ENCODE measurements at places on chromosomes 6 and 20. TPM values are rescaled to one million over a fixed set of nuclear protein-coding genes. Genes with fewer than 3 reads are reported as not detected.

The DEFB124 gene
- not detected for total RNA-seq

- H3K36me3 ChIP-seq = no peaks in the 10 kb centered on the region
- DNase-seq = no peak
- H3K4me1 ChIP-seq = no peaks in the 10 kb centered on the region
These were observed 70.5 kb upstream of the TNFRSF21 start for GRCh38 chr6:47380251-47380650.

The ZSCAN16 gene
- total RNA-seq = 13.1 TPM

The NKAIN2 gene
- not detected for total RNA-seq

- no peaks in the 10 kb centered on the region for H3K27me3 ChIP-seq
- no peak overlapping the region for H3K27ac ChIP-seq
- H3K4me1 ChIP-seq = no peaks in the 10 kb centered on the region
- no peak for DNase-seq
- no peak overlapping the region for H3K4me3 ChIP-seq
These were observed 154.4 kb upstream of the PREP start for GRCh38 chr6:105557291-105557690.

- H3K36me3 ChIP-seq = peaks cover 2% of the 10 kb centered on the region
- no peak overlapping the region for H3K4me3 ChIP-seq
- no peaks in the 10 kb centered on the region for H3K4me1 ChIP-seq
- no peak overlapping the region for H3K27ac ChIP-seq
- H3K27me3 ChIP-seq = no peaks in the 10 kb centered on the region
These were observed 154.9 kb upstream of the CARMIL1 start for GRCh38 chr6:25124216-25124715.

The ZFP57 gene
- not detected for total RNA-seq

- no peak for DNase-seq
- no peaks in the 10 kb centered on the region for H3K4me1 ChIP-seq
- no peaks in the 10 kb centered on the region for H3K27me3 ChIP-seq
- H3K27ac ChIP-seq = no peak overlapping the region
These were observed 5.0 kb upstream of the ADGRF1 start for GRCh38 chr6:47047097-47047478.

GRCh38 chr6:98877250-98877649 is 42.9 kb downstream of the POU3F2 start:
- peaks cover 15% of the 10 kb centered on the region for H3K36me3 ChIP-seq
- no peaks in the 10 kb centered on the region for H3K4me1 ChIP-seq
- no peak overlapping the region for H3K4me3 ChIP-seq
- no peaks in the 10 kb centered on the region for H3K27me3 ChIP-seq

The CPNE5 gene
- total RNA-seq = 1.8 TPM

The ADTRP gene
- 66.1 TPM for total RNA-seq

GRCh38 chr20:30168025-30168799 is 1089.3 kb upstream of the DEFB115 start:
- DNase-seq = peak; percentile 13
- no peaks in the 10 kb centered on the region for H3K4me1 ChIP-seq
- H3K4me3 ChIP-seq = no peak overlapping the region
- no peaks in the 10 kb centered on the region for H3K36me3 ChIP-seq
- no peaks in the 10 kb centered on the region for H3K27me3 ChIP-seq

The NKX2-2 gene
- total RNA-seq = not detected

- no peak overlapping the region for H3K4me3 ChIP-seq
- H3K27ac ChIP-seq = no peak overlapping the region
- H3K4me1 ChIP-seq = no peaks in the 10 kb centered on the region
- no peaks in the 10 kb centered on the region for H3K36me3 ChIP-seq
- H3K27me3 ChIP-seq = peaks cover 14% of the 10 kb centered on the region
These were observed 276.4 kb upstream of the MOCS1 start for GRCh38 chr6:40210628-40211056.

- no peaks in the 10 kb centered on the region for H3K36me3 ChIP-seq
- no peak overlapping the region for H3K4me3 ChIP-seq
- H3K4me1 ChIP-seq = no peaks in the 10 kb centered on the region
- H3K27ac ChIP-seq = no peak overlapping the region
- H3K27me3 ChIP-seq = peaks cover 5% of the 10 kb centered on the region
These were observed 43.4 kb downstream of the LRFN2 start for GRCh38 chr6:40543776-40544175.

The FHL5 gene
- total RNA-seq = not detected

DNA sequence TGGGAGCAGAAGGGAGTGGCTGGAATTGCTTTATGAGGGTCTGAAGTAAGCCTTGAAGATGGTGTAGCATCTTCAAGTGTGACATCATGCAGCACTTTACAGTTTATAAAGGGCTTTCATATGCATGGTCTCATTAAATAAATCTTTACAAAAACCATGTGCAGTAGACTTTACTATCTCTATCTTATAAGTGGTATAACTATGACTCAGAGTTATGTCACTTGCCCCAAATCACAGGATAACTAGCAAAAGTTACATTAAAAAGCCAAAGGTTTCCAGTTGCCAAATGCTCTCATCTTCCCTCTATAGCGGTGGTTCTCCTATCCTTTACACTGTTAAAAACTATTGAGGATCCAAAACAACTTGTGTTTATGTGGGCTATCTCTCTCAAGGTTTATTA is 687.7 kb upstream of the MARCKS start:
- H3K27me3 ChIP-seq = no peaks in the 10 kb centered on the region
- no peak overlapping the region for H3K27ac ChIP-seq
- no peak overlapping the region for H3K4me3 ChIP-seq
- H3K4me1 ChIP-seq = no peaks in the 10 kb centered on the region

DNA sequence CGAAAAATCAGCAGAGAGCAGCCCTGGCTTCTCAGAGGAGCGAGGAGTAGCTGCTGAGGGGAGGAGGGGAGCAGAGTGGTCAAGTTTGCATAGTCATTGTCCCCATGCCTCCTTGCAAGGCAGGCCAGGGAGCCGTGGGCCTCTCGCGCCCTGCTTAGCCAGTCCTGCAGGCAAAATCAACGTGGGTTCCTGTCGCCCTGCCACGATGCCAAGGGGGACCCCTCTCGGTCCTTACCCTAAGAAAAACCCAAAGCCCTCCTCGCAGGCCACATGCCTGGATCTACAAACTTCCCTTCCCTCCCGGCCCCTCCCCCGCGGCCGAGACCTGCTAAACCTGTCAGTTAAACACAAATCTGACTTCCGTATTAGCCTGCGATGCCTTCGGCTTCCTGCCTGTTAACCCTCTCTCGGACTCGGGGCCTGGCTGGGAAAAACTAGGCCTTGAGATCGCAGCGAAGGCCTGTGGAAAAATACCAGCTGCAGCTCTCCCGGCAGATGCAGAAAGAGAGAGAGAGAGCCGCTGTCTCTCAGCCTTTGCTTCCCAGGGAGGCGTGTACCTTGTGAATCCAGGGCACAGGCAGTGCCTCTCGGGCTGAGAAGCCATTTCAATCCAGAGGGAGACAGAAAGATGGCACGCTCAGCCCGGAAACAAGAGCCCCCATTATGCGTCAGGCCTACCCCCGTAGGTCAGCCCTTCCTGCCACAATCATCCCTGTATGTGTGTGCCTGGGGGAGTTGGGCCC is 968 bp upstream of the ZMYND8 start:
- no peaks in the 10 kb centered on the region for H3K27me3 ChIP-seq
- peak overlapping the region; percentile 65 for H3K4me3 ChIP-seq
- no peaks in the 10 kb centered on the region for H3K36me3 ChIP-seq
- H3K27ac ChIP-seq = peak overlapping the region; percentile 92

GRCh38 chr6:151142676-151143075 is 97.1 kb upstream of the AKAP12 start:
- H3K4me3 ChIP-seq = no peak overlapping the region
- H3K36me3 ChIP-seq = no peaks in the 10 kb centered on the region
- no peak for DNase-seq
- no peaks in the 10 kb centered on the region for H3K4me1 ChIP-seq
- peaks cover 12% of the 10 kb centered on the region for H3K27me3 ChIP-seq

DNA sequence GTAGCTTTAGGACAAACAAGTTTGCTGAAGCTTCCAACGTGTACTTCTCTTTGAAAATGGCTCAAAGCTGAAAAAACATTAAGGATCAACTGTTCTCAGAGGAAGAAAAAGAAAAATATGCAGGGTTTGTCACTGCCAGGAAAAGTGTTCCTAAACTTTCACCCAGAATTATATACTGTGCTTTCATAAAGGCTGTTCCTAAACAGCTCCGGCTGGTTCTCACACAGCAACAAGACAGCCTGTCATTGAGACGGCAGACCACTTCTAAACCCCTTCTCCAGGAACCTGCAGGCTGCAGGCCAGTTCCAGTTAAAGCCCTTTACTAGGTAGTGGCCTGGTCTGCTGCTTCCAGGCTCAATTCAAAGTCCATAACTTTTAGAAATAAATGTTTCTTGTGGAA is 97.4 kb upstream of the SOX4 start:
- no peak for DNase-seq
- no peak overlapping the region for H3K4me3 ChIP-seq
- H3K27ac ChIP-seq = no peak overlapping the region
- H3K27me3 ChIP-seq = no peaks in the 10 kb centered on the region
- no peaks in the 10 kb centered on the region for H3K4me1 ChIP-seq
- H3K36me3 ChIP-seq = no peaks in the 10 kb centered on the region

The MRPL14 gene
- 16.0 TPM for total RNA-seq

- H3K4me3 ChIP-seq = no peak overlapping the region
- peaks cover 12% of the 10 kb centered on the region for H3K4me1 ChIP-seq
- H3K36me3 ChIP-seq = no peaks in the 10 kb centered on the region
- no peaks in the 10 kb centered on the region for H3K27me3 ChIP-seq
- no peak for DNase-seq
These were observed 141.5 kb downstream of the OR2B2 start for GRCh38 chr6:27770724-27771123.

The PTP4A1 gene
- 160 TPM for total RNA-seq

All from T-cell (primary cell).